NCI-H187 treated with DMSO at 0.1 percent for 48 hours (cell line): ENCODE measurements at places on chromosomes 2 and 18.
A peak's percentile ranks its signal among the peaks of the same experiment; 100 is the strongest.

- DNase-seq, result no peak
These were observed 238.6 kb upstream of the TNP1 start for GRCh38 chr2:217098435-217098834.

GRCh38 chr2:65583061-65583460 lies 150.7 kb upstream of the SPRED2 start:
- no peak for DNase-seq

DNA sequence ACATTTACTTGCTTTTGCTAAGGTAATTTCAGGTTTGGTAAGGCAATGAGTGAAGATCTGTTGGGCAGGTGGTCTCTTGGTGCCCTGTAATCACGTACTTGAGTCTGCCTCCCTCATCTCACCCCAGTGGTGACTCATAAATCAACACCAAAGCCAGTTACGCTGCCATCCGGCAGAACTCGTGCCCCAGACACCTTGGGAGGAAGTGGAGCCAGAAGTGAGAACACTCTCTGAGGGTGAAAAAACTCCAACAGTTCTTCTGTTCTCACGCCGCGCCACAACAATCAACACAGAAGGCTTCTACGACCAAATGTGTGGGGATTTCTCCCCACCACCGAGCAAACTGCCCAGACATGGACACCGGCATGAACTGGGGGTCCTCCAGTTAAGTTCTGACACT lies 206.2 kb downstream of the ARL4C start:
- no peak for DNase-seq

DNA sequence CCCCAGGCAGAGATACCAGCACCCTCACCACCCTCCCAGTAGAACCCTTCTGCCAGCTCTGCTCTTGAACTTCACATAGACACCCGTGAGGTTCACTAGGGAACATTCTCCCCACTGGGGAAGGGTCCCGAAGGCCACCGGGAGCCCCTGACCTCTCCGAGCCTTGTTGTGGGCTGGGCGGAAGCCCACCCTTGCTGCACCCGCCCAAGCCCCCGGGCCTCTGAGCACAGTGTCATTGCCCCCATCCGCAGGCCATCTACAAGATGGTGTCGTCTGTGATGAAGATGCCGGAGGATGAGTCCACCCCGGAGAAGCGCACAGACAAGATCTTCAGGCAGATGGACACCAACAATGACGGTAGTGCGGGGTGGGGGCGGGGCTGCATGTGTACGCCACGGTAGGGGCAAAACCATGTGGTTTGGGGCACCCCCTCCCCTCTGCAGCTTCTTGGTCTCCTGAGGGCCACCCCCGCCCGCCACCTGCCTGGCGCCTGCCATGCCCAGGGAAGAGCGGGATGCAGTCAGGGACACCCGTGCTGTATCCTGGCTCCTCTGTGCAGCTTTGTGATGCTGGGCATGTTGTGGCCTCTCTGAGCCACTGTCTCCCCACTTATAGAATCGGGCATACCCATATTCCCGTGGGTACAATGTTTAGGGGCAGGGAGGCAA lies 25.3 kb downstream of the ODC1 start:
- DNase-seq, result no peak

DNA sequence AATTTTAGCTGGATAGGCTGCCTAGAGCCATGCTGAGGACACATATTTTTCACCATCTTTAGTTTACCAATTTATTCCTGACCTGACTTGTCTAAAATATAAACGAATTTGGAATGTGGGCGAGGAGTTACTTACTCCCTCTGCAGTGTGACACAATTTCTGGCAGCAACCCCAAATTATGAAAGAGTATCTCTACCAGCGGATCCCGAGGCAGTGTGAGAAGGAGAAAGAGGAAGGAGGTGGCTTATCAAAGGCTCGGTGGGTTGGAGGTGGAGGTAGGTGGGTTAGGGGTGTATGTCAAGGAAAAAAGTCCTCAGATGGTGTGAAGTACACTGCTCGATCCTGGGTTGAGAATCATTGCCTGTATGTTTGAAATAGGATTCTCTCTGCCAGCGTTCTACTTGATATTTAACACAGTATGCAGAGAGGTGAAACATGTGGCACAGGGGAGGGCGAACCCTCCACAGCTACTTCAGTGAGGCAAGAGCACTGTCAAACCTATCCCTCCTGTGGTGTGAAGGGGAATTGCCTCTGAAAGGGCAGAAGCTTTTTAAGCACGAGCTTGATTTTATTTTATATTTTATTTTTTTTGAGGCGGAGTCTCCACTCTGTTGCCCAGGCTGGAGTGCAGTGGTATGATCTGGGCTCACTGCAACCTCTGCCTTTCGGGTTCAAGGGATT lies 76.0 kb downstream of the RFTN2 start:
- no peak for DNase-seq

DNA sequence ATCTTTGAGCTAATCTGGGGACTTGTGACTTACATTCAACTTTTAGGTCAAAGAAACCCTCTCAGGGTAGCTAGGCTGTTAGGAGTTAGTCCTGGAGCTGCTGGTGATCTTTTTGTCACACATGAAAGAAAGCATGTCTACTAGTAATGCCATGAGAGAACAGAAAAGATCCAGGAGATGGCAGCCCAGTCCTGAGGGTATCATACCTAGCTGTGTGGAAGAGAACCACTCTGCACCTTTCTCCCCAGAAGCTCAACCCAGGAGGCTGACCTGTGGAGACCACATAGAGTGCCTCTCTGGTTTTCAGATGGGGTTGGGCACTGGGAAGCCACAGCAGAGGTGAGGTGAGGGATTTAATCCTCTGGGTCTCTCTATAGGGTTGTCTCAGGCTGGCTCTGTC lies 460.2 kb upstream of the UBE2E3 start:
- DNase-seq, result no peak

GRCh38 chr18:28183418-28184078 lies 6.6 kb upstream of the CDH2 start:
- no peak for DNase-seq

- DNase-seq, result no peak
These were observed 36.0 kb upstream of the STAT1 start for GRCh38 chr2:191049728-191050639.

DNA sequence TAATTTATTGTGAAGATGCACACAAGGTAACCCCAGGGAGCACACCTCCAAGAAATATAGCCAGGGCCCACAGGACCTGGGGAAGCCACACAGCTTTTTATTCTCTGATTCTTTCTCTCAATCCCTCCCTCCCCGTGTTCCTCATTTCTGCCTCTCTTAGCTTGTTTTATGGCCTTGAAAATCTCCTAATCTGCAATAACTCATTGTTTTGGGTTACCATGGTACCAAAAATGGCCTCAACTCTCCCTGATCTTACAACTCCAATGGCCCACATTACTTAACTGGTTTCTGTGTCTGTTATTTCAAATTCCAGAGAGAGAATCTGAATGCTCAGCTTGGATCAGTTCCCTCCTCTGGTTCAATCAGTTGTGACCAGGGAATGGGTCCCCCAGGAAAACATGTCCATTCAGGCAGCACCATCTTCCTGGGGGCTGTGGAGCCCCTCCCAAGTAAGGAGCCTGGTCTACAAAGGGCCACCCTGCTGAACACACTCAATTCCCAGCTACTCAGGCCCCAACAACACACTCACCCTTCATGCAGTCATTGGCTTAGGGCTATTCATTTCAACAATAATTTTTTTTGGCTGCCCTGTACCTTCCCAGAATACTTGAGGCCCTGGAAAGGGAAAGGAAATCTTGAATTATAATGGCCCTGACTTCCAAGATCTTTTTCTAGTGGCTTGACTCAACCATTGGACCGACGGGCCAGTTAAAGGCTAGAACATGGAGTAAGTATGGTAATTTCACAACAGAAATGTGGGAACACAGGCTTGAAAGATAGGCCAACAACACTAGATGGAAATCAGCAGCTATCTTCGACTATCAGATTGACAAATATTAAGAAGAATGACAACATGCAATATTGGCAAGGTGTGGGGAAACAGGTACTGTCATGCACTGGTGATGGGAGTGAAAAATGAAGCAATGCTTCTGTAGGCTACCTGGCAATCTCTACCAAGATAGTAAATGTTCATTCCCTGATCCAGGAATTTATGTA lies 41.6 kb upstream of the ST3GAL5 start:
- no peak for DNase-seq

GRCh38 chr2:12507295-12507694 lies 209.4 kb upstream of the TRIB2 start:
- DNase-seq, result peak; percentile 68

DNA sequence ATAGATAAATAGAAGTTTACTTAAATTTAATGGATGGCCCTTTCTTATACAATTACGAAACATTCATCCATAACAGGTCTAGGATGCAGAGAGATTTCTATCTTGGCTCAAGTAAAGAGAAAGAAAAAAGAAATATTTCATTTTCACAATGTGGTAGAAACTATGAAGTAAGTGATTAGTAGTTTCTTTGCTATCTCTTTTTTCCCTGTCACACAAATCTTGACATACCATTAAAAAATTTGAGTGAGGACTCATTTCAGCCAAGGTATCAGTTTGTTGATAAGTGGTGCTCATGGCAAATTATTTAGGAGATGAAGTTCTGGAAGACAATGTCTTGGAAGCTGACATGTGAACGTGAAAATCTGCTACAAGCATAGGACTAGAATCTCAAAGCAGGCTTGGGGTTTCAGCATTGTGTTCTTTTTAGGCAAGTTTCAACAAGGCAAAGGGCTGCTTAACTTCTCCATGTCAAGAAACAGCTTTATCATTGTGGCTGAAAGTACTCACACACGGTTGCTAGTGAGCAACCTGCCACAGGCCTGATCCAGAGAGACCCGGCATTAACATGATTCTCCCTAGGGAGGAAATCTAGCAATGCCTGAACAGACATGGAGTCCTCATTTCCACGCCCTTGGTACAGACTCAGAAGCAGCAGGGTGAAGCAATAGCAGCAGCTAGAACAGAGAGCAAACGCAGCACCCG lies 414.6 kb downstream of the DLGAP1 start:
- no peak for DNase-seq

GRCh38 chr18:44723411-44723810 lies 42.7 kb downstream of the SETBP1 start:
- no peak for DNase-seq

DNA sequence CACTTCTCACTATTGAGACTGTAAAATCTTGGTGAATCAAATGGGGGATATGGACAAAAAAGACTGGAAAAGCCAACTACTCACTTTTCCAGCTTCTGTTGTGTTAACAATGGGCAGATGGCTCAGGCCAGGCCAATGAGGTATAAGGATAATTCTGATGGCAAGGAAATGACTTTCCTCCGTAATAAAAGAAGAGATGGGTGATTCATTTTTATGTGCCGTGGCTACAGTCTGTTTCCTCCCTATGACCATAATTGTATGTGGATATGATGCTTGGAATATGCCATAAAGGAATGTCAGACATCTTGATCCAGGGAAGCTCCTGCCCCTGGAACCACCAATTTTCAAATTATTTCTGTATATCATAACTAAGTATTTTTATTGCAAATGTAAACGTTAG lies 406.8 kb downstream of the CCDC85A start:
- no peak for DNase-seq

DNA sequence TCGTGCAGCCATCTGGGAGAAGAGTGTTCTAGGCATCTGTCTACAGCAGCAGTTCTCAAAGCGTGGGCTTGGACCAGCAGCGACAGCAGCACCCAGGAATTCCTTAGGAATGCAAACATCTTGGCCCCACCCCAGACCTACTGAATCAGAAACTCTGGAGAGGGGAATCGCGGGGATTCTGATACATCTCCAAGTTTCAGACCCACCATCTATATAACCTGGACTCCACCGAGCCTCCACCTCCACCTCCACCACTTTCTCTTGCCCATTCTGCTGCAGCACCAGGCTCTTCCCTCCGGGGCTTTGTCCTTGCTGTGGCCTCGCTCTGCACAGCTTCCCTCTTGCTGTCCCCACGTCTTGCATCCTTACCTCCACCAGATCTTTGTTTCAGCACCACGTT lies 256.4 kb downstream of the BCL2 start:
- DNase-seq, result no peak
